CD8-positive, alpha-beta memory T cell (primary cell): ENCODE measurements at places on chromosomes 6 and 20.

DNA sequence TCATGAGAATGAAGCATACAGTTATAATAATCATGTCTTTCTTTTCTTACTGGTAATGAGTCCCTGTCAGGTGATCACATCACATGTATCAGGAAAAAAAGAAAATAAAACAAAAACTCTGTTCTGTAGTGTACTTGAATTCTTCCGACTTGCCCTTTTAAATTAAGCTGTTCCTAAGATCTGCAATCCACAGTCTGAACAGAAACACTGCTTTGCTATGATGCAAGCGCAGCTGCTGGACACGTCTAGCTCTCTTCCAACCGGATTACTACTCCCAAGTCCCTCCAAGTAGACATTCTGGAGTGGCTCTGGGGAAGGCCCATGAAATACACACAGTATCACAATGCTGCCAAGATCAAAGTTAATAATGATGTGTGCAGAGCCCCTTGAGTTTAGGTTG lies 83.7 kb downstream of the FYN start:
- DNase-seq: no peak

DNA sequence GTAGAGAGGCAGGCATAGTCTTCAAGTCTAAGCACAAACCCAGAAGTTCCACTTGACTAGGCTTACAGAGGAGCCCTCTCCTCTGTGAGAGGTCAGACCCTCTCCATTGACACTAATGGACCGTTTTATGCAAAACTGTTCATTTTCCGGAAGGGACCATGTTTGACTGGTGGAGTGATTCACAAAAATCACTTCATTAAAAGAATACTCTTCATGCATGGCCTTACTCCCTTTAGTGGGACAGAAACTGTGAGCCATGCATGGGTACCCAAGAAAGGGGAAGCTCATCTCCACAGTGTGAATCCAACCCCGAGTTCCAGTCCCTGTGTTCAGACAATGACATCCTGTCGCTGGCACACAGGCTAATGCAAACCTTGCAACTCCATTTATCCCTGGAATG lies 63.2 kb downstream of the OLIG3 start:
- DNase-seq: no peak

GRCh38 chr6:45689926-45690615 lies 312.3 kb upstream of the SUPT3H start:
- DNase-seq: no peak

- DNase-seq: no peak
These were observed 1692.3 kb downstream of the GRIK2 start for GRCh38 chr6:103085801-103086200.

- no peak for DNase-seq
These were observed 80.5 kb upstream of the SGK1 start for GRCh38 chr6:134398453-134398852.

DNA sequence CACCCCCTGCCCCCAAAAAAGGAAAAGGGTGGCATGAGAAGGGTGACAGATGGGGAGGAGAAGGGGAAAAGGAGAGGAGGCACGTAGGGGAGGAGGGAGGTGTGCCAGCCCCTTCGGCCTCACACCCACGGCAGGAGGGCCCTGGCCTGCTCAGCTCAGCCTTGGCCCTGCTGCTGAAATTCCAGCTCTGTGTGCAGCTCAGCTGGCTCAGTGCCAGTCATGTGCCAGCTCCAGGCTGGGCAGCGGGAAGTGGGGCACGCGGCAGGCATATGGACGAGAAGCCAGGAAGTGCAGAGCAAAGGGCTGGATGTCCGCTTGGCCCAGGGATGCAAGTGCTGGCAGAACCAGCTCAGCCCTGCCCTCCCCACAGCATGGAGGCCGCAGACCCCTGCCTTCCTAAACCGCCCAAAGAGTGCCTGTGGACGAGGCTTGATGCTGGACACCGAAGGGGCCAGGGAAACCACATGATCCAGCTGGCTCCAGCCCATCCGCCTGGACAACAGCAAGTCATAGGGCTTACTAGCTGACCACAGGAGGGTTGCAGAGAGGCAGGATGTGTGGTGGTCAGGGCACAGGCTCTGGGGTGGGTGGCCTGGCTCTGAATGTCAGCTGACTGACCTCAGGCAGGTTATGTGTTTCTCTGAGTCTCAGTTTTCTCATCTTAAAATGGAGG lies 60.2 kb downstream of the NOL4L start:
- DNase-seq: no peak

- no peak for DNase-seq
These were observed 2.5 kb downstream of the CST7 start for GRCh38 chr20:24951536-24952083.

- no peak for DNase-seq
These were observed 197.6 kb downstream of the DTNBP1 start for GRCh38 chr6:15465212-15465611.

DNA sequence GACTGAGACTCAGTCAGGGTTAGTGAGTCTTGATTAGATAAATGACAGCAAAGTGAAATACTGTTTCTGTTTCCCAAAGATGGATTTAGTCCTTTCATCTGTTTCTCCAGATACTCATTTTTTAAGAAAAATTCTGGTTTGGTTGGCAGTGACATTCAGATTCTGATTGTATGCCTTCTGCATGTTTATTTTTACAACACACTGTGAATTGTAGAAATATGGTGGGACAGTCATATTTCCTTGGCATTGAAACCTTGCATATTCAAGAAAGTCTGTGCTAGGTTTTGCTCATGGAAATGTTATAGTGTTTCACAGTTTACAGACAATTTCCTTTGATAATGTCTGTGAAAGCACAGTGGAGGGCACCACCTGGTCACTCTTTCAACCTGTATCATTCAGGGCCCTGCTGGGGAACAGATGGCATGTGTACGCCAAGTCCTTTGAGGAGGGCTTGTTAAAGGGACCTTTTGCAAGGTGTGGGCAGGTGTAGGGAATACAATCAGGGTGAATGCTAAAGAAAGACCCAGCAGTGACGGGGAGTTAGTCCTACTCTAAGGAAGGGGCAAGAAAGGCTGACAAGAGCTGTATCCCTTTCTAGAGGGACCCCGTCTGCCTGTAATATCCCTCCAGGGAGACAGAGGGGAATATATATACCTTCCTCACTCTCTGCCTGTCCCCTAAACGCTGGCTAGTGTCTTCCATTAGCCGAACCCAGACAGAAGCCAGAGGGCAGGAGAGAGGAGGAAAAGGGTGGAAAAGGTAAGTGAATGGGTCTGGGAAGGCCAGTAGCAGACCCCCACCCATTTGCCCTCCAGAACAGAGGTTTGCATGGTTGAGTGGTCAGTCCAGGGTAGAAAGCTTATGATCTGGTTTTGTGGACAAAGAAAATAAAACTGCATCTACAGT lies 10.2 kb downstream of the PLCB4 start:
- DNase-seq: no peak

GRCh38 chr6:39484276-39484675 lies 161.8 kb upstream of the KCNK16 start:
- DNase-seq: no peak

GRCh38 chr6:106281661-106282060 lies 43.9 kb downstream of the ATG5 start:
- no peak for DNase-seq

DNA sequence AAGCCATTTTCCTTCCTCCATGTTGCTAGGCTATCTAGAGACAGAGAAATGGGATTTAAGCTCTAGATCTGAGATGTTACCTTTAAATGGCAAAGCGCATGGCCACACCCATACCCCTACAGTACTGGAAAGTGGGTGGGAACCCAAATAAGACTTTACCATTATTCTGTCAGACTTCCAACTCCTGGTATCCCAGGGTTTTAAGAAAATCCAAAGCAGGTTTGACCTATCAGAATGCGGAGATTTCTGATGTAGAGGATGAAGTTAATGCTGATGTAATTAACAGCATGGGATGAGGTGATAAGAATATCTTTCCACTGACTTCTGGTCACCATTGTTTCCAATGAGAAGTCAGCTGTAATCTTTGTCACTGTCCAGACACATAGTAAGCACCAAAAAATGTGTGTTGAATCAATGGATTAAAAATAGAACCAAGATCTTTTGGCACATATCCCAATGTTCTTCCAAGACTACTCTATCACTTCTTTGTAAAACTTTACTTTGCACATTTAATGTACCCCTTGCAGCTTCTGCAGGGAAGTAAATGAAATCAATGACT lies 140.8 kb upstream of the INSM1 start:
- no peak for DNase-seq

DNA sequence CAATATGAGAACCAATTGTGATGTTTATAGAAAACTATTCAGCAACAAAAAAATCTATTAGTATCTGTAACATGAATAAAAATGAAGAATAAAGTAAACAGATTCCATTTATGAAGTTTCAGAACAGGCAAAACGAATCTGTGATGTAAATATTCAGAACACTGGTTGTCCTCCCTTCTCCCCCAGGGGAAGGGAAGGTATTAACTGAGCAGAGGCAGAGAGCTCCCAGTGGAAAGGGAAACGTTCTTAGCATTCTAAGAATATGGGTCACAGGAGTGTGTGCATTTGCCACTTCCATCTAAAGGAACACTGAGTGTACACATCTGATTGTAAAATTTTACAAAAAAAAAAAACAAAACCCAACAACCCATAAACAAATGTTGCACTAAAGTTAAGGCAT lies 23.1 kb downstream of the SPAG4 start:
- no peak for DNase-seq

DNA sequence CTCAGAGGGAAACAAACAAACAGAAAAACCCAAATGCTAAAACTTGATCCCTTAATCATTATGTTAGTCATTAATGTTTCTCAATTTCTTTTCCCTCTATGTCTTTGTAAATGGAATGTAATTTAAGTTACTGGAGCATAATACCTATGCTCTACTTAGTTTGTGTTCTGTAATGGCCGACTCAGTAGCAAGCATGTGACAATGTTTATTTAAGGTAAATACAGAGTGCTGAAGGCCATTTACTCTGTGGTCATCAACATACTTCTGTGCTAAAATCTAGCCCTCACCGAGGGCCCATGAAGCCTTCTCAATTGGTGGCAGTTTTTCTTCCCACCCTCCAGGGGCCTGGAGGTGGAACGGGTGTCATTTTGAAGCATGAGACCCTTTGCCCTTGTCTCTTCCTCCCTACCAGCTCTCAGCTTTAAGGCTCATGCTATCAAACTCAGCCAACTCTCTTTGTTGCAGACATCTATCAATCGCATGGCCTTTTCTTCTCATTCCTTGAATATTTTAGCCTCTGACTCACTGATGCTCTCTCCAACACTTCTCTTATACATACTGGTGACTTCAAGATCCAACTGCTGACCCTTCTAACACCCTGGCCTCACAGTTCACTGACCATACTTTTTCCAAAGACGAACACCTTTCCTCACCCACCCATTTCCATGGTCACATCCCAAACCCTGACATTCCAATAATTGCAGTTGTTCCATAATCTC lies 48.2 kb downstream of the STX7 start:
- no peak for DNase-seq

DNA sequence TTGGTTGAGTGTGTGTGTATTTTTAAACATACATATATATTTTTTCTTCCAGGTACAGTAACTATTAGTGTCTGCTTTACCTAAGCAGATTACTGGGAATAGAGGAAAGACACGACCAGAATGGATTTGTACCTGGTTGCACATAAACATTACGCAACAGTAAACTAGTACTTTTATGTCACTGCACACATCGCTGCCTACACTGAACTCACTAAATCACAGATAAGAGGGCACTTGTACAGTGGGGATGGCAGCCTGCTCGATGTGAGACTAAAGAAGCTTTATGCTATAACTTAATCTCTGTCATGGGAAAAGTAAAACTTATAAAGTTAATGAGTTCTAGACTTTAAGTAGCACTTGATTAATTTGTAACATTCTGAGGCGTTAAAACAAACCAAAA lies 89.5 kb upstream of the SIM1 start:
- DNase-seq: no peak

GRCh38 chr6:32882879-32883250 lies 28.9 kb downstream of the PSMB9 start:
- no peak for DNase-seq

GRCh38 chr6:46734867-46735719 lies at the start of gene PLA2G7:
Gene PLA2G7 (minus strand): TSS chr6:46735375. CDS start chr6:46722891, 12,484 bp downstream.
- DNase-seq: no peak

DNA sequence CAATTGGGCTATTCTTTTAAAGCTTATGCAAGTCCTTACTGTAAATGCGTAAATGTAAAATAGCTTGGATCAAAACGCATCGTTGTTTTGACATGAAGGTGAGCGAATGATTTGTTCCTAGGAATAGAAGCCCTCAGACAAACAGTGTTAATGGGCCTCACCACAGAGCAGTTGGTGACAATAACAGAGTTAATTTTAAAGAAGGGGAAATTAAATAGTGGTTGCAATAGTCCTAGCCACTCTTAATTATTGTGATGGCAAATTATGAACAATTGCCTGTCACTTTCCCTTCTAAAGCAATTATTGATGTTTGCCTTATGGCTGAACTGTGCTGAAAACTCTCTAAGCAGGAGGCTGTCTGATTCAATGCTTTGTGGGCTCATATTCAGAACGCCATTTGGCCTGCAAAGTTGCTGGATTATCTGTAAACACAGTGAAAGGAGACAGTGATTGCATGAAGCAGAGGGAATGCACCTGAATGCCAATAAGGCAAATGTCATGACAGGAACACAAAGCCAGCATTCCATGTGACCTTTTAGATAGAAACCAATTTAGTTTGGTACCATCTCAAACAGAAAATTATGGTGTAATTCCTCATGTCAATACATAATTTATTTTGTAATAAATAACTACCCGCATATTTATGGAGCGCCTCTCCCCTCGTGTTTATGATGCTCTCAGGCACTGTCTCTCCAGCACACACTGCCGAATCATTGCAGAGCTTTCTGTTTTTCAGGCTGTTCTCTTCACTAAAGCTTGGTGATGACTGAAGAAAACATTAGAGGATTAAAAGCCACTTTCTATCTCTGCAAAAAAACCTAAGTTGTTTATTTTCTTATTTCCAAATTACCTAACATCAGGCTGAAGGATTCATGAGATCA lies 387.5 kb downstream of the HACE1 start:
- DNase-seq: no peak

- no peak for DNase-seq
These were observed 14.9 kb downstream of the NT5E start for GRCh38 chr6:85464722-85465150.

DNA sequence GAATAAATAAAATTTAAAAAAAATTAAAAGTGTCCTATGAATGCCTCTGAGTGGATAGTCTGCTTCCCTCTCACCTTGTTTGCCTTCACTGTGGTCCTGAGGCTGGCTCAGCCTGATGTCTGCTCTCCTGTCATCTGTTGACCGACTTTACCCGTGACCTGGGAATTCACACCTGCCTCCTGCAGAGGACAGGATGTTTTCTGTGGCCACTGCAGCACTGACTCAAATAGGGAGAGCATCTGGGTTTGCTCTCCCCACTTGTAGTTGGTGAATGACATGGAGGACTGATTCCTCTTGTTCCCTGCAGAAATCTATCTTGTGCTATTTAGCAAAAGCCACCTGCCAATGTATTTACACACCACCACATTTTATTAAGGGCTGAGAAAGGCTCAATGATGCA lies 52.4 kb upstream of the ERVFRD-1 start:
- DNase-seq: no peak
